Activated CD4-positive, alpha-beta memory T cell treated with anti-CD3 and anti-CD28 coated beads, Interleukin-2, amount 10 ng/mL, durations not matched to agents 7 days and 5 days (primary cell): ENCODE measurements at places on chromosomes 2 and 18. TPM values are rescaled to one million over a fixed set of nuclear protein-coding genes. Genes with fewer than 3 reads are reported as not detected.

- DNase-seq = no peak
Measured at GRCh38 chr2:213187833-213188532, 36.6 kb upstream of the IKZF2 start.

The KCNIP3 gene
- total RNA-seq = not detected

DNA sequence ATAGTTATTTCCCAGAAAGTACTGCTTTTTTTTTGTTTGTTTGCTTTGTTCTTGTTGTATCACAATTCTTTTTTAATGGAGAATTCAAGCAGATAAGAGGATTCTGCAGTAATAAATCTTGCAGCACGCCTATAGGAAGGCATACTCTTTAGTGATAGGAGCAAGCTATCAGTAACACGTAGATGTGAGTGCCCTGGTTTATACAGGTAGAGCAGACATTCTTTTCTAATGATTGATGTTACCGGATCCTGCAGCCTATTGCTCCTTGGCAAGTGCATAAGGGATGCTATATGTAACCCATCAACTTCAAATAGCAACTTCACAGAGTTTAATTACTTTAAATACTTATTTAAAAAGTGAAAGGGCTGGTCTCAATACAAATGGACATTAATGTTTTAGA, 834.2 kb upstream of the GCFC2 start:
- no peak for DNase-seq

- DNase-seq = no peak
Measured at GRCh38 chr18:79938196-79938595, 13.3 kb downstream of the SLC66A2 start.

GRCh38 chr2:183113630-183114029, 10.6 kb upstream of the NUP35 start:
- DNase-seq = no peak

The CDCA7 gene
- 65.2 TPM for total RNA-seq

The EGR4 gene
- total RNA-seq = not detected

The SLC11A1 gene
- 0.13 TPM for total RNA-seq
